Mammary epithelial cell (primary cell): ENCODE measurements at places on chromosomes 1 and 21.

GRCh38 chr1:238018214-238018613 lies 127.5 kb upstream of the ZP4 start:
- no peak for DNase-seq

- DNase-seq = no peak
Observed at GRCh38 chr1:200217703-200218102, 190.2 kb downstream of the NR5A2 start.

GRCh38 chr1:210234329-210234757 lies 1.7 kb downstream of the SERTAD4 start:
- no peak for DNase-seq

DNA sequence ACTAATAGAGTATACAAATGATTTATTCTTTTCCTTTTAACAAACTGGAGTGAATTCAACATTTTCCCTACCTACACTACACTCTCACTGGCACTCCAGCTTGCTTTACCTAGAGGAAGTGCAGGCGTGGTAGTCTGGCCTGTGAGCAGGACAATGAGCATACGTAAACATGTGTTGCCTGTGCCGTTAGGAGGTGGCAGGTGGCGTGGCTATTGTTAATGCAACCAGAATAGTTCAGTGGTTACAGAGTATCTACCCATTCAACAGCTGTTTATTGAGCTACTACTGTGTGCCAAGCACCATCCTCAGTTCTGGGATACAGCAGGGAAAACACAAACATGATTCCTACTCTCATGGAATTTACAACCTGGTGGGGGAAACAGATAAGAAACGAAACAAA lies 299.7 kb upstream of the KAZN start:
- DNase-seq = no peak

DNA sequence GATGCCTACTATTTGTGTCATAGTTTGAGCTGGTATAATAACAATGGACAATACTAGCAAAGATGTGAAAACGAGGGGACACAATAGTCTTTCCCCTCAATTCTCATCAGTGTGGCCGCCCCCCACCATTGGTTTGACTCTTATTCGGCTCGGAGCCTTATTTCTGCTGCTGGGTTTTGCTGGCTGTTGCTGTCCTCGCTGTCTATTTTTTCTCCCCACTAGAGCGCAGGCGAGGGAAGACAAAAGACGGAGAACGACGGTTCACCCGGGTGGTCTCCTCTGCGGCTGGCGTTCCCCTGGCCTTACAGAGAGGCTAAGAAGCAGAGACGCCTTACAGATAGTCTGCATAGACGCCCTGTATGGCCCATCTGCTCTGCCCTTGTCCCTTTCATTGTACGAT lies 19.4 kb downstream of the CLIC6 start:
- no peak for DNase-seq
